Right renal pelvis (tissue), 4 donors: ENCODE measurements at places on chromosomes 4 and X. TPM values are rescaled to one million over a fixed set of nuclear protein-coding genes. Genes with fewer than 3 reads are reported as not detected.

Gene PNMA6A
- 7.8 TPM for polyA plus RNA-seq

Gene OCRL
- polyA plus RNA-seq, result 31.2 TPM

Gene RPS3A
- polyA plus RNA-seq, result 4,468 TPM

DNA sequence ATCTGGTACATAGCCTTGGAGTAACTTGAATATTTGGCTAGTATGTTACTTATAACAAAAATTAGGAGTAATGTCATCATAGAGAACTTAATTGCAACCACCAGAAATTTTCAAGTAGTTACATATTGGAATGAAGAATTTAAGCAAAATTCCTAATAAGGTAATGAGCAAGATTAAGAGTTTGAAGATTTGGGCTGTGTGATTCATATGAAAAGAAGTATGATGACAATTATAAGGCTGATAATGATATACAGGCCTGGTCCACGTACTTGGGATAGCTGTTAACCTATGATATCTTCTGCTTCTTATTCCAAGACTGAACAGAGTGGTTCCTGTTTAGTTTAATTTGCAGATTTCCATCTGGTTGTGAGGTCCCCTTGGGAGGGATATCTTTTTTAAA lies 463.9 kb downstream of the RAPGEF2 start:
- no peak for DNase-seq

DNA sequence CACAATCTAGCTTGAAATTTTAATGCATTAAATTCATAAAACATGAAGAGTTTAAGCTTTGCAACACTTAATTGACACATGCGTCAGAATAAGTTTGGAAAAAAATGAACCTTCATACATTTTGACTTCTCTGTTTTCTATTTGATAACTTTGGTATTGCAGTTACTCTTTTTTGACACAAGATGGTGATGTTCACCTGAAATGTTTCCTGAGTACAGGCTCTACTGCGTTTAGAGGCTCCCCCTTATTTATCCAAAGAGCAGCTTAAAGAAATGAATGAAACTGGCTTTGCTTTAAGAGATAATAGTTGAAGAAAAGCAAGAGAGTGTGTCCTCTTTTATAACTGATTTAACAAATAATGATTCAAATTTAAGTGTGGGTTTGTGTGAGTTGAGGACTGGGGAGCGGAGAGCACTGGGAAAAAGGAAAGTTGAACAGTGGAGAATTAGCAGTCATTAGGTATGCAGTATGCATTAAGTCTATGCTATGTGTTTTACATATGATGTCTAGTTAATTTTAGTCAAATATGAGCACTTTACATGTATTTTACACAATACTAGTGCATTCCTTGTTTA lies 180.6 kb upstream of the NUDT6 start:
- no peak for DNase-seq

DNA sequence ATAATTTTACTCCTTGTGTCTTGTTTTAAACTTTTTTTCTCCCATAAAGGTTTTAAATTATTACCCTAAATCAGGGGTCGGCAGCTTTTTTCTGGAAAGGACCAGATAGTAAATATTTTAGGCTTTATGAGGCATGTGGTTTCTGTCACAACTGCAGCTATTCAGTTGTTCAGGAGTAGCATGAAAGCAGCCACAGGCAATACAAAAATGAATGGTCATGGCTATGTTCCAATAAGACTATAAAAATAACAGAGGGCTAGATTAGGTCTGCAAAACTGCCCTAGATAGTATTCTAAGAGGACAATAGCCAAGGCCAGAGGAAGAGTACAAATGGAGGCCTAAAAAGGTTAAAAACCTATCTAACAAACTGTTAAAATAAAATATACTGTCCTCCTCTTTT lies 24.6 kb downstream of the HERC5 start:
- no peak for DNase-seq

- DNase-seq, result no peak
Observed at GRCh38 chrX:66408507-66408906, 230.4 kb downstream of the EDA2R start.

DNA sequence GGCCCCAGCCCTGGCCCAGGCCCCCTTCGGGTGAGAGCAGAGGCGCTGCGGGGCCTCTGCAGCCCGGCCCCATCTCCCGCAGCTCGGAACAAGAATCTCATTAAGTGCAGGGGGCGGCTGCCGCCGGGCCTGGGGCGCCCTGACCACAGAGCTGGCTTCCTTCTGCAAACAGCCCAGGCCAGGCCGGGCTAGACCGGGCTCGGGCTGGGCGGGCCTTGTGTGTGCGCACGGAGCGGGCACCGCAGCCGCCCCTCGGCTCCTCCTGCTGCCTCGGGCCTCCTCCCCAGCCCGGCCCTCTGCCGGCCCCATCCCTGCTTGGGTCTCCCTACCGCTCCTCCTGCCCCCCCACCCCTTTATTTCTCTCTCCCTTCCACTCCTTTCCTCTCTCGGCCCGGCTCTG lies 83.3 kb downstream of the EFNB1 start:
- no peak for DNase-seq

DNA sequence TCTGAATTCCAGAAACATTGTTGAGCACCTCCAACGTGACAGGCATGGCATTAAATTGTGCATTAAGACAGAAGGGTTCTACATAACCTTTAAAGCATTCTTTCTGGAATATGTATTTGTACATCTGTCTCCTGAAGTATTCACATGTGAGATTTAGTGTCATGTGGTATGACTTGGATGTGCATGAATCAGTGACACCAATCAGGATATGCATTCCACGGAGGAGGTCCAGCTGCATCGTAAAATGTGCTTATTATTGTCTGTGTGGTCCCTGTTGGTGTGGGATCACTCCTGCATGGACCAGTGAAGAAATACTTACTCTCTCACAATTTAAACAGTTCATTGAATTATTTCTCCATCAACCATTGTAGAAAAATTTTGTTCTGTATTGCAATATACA lies 149.0 kb downstream of the MID1 start:
- no peak for DNase-seq

- no peak for DNase-seq
Observed at GRCh38 chr4:48687313-48688051, 92.6 kb downstream of the FRYL start.

DNA sequence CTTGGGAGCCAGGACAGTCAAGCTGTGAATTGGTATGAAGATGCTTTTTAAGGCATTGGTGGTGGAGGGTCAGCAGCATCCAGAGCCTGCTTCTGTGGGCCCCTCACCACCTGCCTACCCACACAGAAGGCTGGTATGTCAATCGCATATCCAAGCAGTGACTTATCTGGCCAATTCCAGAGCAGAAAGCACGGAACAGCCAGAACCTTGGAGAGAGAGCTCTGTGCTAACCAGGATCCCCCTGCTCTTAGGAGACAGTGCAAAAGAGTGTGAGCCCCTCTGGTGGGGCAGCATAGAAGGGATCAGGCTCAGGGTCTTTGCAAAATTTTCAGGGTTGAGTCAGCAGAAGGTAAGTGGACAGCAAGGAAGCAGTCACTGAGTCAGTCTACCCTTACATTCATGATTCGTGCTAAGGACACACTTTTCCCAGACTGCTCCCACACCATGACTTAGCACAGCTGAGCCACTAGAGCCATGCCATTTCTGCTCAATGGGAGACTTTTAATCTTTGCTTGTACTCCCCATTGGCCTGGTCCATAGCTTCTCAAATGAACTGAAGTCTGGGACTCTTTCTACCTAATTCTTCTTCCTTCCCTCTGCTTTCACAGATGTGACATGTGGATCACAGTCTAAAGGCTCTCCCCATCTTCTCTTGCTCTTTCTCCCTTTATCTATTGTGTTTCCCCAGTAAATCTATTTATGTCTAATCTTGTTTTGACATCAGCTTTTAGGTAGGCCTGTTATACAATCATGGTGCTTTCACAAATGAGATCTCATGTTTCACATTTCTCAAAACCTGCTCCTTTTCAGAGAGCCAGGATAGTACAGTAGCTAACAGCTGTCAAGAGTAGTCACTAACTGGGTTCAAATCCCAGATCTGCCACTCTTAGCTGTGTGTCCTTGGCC lies 20.0 kb downstream of the MORF4L2 start:
- no peak for DNase-seq

DNA sequence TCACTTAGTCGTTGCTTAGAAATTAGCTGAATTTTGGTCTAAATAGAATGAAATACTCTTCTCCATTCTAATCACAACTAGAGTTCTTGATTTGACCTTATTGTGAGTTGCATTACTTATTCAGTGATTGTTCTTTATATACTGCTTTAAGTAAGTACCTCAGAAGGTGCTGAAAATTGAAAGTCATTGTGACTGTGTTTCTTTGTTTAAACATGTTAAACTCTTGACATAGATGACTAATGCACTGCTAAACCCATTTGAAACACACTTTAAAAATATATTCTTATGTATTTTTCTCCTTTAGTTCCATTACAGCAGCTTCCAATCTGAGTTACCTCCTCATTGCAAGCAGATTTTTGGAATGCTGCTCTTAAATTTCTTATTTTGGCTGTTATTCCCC lies 9.1 kb downstream of the TSPAN7 start:
- DNase-seq, result no peak

DNA sequence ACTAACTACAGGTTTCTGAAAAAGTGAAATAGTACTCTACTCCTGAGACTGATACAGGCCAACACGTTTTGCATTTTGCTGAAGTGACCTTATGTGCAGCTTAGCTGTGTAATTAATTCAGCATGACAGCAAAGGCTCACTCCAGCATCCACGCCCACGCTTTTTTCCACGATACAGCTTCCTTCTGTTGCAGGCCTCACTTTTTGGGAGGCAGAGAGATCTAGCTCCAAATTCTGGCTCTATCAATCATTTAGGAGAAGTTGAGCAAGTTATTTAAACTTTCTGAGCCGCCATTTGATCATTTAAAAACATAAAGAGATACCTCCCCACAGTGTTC lies 160.3 kb downstream of the AFAP1 start:
- DNase-seq, result peak; percentile 56

- DNase-seq, result no peak
Observed at GRCh38 chrX:123223859-123224258, 39.8 kb downstream of the GRIA3 start.

Gene GTPBP6
- polyA plus RNA-seq, result 55.1 TPM

Gene CDS1
- 30.8 TPM for polyA plus RNA-seq

GRCh38 chr4:26028793-26029567 lies 115.0 kb downstream of the SMIM20 start:
- no peak for DNase-seq

Gene RAB39B
- 3.2 TPM for polyA plus RNA-seq

GRCh38 chr4:139834226-139834662 lies 168.6 kb downstream of the MGST2 start:
- DNase-seq, result no peak

GRCh38 chr4:77127837-77128621 lies 29.0 kb upstream of the CCNG2 start:
- DNase-seq, result no peak

Gene MUC7
- 0.08 TPM for polyA plus RNA-seq
